ENCODE measurements at places on chromosomes 12 and 14.

DNA sequence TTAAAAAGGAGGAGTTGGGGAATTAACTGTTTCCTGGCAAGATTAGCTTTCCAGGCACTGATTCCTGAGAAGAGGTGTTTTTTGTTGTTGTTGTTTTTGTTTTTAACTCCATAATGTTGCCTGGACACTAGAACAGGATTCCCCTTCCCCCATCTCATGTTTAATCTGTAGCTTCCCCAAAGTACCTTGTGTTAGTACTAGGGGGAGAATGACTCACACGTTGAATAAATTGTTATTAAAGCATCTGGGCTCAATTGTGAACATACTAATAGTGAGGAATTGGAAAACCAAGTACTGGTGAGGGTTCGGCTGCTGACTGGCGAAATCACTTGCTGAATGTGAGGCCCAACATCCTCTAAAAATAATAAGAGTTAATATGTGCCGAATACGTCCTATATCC, 1.3 kb upstream of the GNG2 start:
- DNase-seq = no peak

DNA sequence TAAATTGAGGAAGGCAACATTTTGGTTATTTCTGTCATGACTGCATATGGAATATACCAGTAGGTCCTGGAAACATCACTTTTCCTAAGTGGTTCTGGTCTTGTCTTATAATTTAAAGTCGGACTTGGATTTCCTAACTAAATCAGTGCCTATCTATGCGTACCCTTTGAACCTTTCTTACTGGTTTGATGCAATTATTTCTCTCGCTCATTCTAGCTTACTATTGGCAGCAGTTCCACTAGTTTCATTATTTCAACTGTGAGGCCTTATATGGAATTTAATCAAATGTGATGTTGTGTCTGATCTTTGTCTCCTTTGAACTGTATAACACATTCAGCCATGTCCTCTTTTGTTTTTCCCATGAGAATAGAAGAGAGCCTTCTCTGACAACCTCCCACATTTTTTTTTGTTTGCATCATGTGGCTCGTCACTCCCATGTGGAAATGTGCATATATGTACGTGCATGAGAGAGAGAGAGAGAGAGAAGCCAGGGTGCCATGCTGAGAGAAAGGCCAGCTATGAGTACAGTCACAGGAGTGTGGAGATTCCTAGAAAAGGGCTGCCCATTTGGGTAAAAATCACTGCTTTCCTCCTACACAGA, 48.0 kb downstream of the AKAP6 start:
- no peak for DNase-seq

DNA sequence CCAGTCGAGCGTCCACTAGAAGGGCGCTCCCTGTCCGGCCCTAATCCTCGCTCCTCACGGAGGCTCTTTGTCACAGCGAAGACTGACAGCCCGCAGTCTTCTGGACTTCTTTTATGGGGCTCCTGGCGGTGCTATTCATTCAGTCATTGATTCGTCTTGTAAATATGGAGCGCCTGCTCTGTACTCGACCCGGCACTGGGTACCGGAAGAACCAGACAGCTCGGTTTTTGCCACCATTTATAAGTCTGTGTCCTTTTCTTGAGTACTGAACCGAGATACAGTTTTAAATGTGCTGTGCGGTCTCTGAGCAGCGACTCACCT, 570 bp downstream of the DMAC2L start:
- no peak for DNase-seq

DNA sequence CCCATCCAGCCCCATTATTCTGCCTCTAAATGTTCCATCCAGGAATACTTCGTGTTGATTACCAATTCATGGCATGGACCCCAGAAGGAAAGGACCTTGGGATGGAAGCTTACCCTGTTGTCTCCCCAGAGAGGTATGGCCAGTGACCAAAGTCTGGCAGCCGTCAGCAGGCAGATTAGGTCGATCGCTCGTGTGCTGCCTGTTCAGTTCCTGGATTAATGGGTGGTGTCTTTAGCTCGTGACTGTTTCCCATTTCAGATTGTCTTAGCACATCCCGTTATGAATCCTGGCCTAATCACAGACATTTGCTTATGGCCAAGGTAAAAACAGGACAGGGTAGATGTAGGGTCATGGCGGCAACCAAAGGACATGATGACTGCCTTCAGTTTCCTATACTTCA, 122.9 kb upstream of the NTF3 start:
- no peak for DNase-seq

- DNase-seq = no peak
Measured at GRCh38 chr12:123094349-123095077, 56.4 kb downstream of the PITPNM2 start.

- no peak for DNase-seq
Measured at GRCh38 chr14:36281309-36281708, 39.1 kb downstream of the MBIP start.

DNA sequence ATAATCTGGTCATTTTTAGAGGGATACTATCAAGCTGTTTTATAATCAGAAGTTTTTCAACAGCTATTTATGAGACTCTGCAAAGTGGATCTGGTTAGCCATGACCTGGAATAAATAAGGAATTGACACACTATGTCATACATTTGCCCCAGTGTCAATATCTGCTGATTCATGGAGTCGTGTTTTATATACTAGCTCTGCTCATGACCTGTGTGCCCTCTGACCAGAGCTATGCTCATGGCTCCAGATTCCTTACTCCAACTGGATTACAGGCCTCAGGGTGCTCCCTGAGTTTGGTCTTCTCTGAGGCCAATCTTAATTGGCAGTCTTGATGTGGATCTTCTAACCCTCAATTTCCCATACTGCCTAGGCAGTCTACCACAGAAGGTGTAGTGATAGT, 141.1 kb downstream of the FOXA1 start:
- DNase-seq = no peak

- DNase-seq = no peak
Measured at GRCh38 chr14:85702997-85703396, 173.1 kb downstream of the FLRT2 start.

DNA sequence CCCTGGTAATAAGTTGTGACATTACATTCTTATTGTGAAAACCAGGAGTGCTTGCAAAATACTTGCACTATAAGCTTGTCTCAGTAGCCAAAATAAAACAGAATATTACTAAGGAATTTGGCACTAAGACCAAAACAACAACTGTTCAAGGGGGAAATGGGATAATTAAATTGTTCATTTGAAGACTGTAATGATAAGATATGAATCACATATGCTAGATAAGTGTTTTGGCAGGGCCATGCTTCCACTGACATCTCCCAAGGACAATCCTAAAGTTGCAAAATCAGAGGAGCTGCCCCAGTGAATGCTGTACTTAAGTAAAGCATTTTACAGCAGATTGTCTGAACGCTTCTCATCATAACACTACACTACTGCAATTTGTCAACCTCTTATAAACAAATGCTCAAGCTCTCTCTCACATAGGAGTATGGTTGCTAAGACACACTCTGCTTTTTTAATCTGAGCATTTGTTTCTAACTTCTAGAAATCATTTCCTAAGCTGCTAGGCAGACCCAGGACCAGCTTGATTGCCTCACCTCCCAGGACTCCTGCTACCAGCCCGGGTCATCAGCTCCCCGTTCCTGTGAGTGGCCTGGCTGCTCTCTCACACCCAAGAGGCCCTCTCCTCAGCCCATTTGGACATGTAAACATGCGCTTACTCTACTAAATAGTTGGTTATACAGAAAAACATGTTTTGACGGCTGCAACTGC, 191.5 kb downstream of the PAX9 start:
- no peak for DNase-seq

DNA sequence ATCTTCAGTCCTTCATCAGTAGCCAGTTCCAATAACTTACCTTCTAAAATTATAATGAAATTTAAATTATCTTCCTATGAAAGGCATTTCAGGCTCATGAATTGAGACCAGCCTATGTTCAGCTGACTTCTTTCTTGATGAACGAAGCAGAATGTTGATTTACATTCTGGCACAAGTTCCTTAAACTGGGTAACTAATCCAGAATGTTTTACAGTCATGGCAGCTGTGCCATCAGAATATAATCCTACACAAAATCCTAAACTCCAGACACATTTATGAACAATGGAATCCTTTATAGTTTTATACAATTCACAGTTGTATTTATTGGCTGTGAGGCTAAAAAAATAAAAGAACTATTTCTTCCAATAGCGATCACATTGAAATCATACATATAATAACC, 97.3 kb upstream of the CPM start:
- no peak for DNase-seq

- DNase-seq = no peak
Measured at GRCh38 chr12:48668996-48669395, 13.0 kb downstream of the KANSL2 start.

- no peak for DNase-seq
Measured at GRCh38 chr12:2739832-2740641, 54.7 kb upstream of the FKBP4 start.

GRCh38 chr12:26369588-26369987, 174.2 kb downstream of the SSPN start:
- no peak for DNase-seq

- no peak for DNase-seq
Measured at GRCh38 chr12:112848338-112848715, 56.8 kb downstream of the RPH3A start.

- DNase-seq = no peak
Measured at GRCh38 chr14:87304404-87304803, 688.6 kb downstream of the GALC start.

DNA sequence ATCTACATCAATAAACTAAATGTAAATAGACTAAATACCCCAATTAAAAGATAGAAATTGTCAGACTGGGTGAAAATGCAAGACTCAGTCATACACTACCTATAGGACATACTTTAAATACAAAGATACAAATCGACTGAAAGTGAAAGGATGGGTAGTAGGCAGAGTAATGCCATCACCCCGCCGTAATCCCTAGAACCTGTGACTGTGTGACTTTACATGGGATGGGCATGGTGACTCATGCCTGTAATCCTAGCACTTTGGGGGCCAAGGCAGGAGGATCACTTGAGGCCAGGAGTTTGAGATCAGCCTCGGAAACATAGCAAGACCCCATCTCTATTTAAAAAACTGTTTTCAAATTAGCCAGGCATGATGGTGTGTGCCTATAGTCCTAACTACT, 2.6 kb upstream of the EVL start:
- DNase-seq = no peak

GRCh38 chr14:65478596-65478995, 66.1 kb downstream of the FUT8 start:
- no peak for DNase-seq

- DNase-seq = no peak
Measured at GRCh38 chr12:16421806-16422205, 74.4 kb downstream of the MGST1 start.

DNA sequence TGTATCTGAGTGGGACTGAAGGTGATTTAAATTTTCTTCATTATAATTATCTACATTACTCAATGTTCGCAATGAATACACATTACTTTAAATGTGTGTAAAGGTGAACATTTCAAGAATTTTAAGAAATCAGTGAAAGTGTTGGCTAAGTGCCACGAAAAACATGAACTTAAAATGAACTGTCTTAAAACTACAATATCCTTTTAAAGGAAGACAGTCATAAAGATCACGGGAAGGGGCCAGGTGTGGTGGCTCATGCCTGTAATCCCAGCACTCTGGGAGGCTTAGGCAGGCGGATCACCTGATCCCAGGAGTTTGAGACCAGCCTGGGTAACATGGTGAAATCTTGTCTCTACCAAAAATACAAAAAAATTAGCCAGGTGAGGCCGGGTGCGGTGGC, 11.2 kb downstream of the MOK start:
- no peak for DNase-seq

DNA sequence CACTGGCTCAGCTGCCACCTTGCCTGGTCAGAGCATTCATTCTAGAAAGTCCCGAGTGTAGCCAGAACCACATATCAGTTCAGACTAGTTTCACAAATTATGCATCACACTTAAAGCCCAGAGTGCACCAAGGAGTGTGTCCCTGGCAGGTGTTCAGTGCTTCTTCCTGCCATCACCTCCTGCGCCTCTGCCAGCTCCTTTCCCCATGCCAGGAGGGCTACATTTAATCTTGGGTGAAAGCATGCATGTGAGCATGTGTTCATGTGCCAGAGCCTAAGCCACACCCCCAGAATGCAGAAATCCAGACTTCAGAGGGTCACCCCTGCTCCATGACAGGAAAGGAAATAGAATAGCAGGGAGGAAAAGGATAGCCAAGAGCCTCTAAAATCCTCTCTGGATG, 381.6 kb downstream of the DPF3 start:
- no peak for DNase-seq

DNA sequence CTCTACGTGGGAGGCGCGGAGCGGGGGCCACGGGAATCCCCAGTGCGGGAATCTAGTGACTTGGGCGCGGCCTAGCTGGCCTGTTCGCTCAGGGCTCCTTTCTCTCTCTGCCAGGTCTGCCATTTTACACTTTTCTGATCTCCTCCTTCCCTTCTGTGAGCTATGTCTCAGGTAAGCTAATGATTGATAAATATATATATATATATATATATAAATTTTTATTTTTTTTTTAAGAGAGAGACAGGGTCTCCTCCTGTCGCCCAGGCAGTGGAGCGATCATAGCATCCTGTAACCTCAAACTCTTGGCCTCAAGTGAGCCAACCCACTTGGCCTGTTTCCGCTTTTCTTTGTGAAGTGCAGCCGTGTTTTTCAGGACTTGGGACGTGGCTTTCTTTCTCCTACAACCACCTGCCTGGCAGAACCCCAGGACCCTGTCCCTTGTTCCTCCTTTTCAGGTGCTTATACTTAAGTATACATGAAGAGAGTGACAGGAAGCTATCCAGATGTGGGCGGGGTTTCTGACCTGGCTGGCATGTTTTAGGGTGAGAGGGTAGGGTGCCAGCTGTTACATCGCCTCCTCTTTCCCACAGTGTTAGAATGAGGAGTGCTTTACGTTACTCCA, 547 bp downstream of the ZNF140 start:
- no peak for DNase-seq

DNA sequence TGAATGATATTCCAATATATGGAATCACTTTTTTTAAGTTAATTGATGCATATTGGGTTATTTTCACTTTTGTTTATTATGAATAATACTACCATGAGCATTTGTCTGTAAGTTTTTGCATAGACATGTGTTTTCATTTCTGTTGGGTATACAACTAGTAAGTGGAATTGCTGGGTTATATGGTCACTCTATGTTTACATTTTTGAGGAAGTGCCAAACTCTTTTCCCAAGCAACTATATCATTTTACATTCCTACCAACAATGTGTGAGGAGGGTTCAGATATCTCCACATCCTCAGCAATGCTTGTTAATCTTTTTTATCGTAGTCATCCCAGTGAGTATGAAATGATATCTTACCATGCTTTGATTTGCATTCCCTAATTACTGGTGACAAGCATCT, 64.0 kb downstream of the MON2 start:
- DNase-seq = no peak
